Natural killer cell (primary cell): ENCODE measurements at places on chromosomes 1 and 21. TPM values are rescaled to one million over a fixed set of nuclear protein-coding genes. Genes with fewer than 3 reads are reported as not detected.

DMBX1 gene
- total RNA-seq, result not detected

PLA2G5 gene
- not detected for total RNA-seq

NBPF6 gene
- not detected for total RNA-seq

MANEAL gene
- total RNA-seq, result 1.6 TPM
